ENCODE measurements at places on chromosomes 5 and 9.

DNA sequence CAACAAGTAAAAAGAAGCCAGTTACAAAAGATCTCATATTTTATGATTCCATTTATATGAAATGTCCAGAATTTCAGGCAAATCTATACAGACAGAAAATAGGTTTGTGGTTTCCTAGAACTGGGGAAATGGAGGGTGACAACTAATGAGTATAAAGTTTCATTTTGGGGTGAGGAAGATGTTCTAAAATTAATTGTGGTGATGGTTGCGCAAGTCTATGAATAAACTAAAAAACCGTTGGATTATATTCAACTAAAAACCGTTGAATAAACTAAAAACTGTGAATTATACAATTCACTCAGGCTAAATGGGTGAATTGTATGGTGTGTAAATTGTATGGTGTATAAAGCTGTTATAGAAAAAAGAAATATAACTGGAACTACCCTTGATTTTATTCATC is 47.6 kb downstream of the ADAMTS6 start:
- DNase-seq: no peak

- DNase-seq: peak; percentile 7
Measured at GRCh38 chr9:1009101-1009707, 32.7 kb downstream of the DMRT3 start.

DNA sequence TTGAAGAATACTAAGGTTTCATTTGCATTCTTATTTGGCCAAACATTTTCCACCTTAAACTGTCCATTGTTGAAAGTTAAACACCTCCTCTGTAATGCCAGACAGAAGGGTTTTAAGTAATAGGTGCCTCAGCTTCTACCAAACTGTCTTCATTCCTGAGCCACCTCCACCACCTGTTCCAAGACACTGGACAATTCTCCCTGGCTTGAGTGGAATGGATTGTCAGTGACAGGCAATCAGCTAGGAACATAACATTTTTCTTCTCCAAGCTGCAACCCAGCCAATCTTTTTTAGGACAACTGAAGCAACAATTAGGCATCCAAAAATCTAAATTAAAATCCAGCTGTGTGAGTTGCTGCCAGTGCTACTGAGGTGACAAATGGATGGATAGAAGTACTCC is 73.9 kb upstream of the ICE1 start:
- no peak for DNase-seq

- DNase-seq: no peak
Measured at GRCh38 chr5:72812488-72812887, 4.0 kb upstream of the TNPO1 start.

GRCh38 chr5:2741956-2742355 is 9.5 kb downstream of the IRX2 start:
- DNase-seq: no peak

DNA sequence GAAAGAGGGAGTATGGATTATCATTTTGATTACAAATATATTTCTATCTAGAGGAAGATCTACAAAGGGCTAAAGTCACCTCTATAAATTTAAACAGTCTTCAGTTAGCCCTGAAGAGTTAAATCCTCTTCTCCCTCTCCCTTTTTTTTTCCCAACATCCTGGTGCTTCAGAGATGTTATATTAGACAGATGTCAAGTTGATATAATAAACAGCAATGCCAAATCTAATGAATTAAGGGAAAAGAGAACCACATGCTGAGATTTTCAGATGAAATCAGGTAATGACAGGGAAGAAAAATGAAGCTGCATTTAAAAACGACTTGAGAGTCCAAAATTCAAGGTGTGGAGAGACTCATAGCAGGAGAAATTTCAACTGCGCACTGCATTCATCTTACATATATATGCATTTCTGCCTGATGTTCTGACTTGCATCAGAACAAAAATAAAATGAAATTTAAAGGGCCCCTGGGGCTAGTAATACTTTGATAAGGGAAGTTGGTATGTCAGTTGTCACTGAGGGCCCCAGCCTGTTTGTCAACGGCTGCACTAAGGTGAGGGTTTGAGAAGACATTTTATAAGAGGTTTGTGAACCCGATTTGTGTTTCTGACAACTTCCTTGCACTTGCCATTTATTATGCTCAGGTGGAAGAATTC is 338.9 kb upstream of the PANK3 start:
- DNase-seq: no peak

GRCh38 chr9:78143281-78144007 is 92.4 kb upstream of the CEP78 start:
- DNase-seq: no peak

DNA sequence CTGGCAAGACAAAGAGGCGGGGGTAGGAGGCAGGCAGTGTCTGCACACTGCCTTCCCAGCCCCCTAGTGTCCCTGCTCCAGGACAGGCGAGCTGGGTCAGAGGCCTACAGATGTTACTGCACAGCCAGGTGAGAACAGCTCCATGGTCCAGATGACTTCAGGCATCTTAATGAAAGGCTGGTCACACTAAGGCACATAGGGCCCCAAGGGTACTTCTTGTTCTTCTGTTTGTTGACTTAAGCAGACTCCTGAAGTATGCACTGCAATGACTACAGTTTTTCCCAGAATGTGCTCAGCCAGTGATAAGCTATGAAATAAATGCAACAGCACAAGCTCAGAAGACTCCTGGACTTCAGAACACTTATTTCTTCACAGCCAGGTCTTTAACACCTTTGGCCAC is 27.4 kb downstream of the ATPSCKMT start:
- no peak for DNase-seq

GRCh38 chr5:133967698-133968203 is 674 bp downstream of the C5orf15 start:
- no peak for DNase-seq

GRCh38 chr9:84404095-84404686 is 63.6 kb upstream of the SLC28A3 start:
- no peak for DNase-seq

GRCh38 chr5:141870871-141871270 is 7.3 kb downstream of the PCDH1 start:
- no peak for DNase-seq

GRCh38 chr9:73871636-73872035 is 625.5 kb upstream of the RORB start:
- no peak for DNase-seq

DNA sequence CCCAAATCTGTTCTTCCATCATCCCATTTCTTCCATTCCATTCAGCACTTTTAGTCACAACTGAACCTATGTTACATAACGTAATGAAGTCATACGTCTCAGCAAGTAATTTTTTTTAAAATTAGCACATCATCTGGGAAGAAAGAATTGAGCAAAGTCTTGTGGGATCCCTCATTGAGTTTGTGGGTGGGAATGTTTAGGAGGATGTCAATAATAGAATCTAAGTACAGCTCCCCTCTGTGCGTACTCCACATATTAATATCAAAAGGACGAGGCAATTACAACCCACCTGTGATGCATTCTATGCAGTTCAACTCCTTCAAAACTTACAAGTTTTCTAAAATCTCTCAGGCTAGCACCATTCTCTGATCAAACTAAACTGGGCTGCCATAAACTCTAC is 526.3 kb downstream of the AGTPBP1 start:
- no peak for DNase-seq

DNA sequence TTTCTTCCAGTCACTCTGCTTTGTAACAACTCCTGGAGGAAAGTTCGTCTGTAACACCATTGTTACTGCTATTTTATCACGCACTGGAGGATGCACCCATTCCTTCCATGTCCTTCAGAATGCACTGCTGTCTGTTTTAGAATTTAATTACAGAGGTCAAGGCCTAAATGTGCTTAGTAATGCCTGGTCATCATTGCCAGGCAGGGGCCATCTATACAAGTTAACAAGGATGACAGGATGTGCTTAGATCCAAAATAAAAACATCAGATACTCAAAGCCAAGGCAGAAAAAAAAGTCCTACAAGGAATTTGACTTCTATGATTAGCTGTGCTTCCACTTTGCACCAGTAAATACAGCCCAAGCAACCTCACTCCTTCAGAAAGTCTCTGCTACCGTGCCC is 371.4 kb downstream of the SEMA5A start:
- DNase-seq: no peak

DNA sequence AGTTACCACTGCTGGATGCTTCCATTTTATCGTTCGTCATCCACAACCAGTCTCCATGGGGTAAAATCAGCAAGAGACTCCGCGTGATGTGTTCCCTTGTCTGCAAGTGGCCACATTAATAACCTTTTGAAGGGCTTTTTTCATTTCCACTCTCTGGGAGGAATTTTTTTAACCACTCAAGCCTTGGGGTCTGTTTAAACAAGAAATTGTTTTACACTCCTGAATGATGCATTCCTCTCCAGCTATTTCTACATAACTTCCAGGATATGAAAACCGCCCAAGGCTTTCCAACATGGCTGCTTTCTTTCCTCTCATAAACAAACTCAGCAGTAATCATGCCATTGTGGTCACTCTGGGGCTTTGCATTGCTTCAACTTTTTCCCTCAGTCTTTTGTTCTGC is 217.2 kb upstream of the DAPK1 start:
- no peak for DNase-seq

DNA sequence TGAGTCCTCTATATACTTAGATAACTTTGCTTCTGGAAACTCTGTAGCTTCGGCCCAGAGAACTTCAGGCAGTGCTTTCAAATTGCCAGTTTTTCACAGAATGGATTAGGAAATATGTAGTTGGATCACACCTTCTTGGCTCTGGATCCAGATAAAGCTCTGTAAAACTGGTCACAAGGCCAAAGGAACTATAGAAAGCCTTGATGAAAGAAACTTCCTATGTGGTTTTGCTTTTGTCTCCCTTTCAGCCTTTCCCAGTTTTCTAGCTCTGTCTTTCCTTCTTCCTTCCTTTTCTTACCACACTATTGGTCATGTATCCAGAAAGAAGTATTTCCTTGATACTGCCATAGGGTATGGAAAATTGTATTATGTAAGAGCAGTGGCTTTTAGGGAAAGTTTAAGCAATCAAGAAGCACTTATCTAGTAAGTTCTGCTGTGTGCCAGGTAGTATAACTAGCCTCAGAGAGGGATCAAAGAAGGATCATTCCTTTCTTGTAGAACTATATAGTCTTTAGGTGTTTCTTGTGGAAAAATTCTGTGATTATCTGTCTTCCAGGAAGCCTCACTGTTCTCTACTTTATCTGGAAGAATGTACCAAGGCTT is 6.3 kb downstream of the GPR21 start:
- no peak for DNase-seq

DNA sequence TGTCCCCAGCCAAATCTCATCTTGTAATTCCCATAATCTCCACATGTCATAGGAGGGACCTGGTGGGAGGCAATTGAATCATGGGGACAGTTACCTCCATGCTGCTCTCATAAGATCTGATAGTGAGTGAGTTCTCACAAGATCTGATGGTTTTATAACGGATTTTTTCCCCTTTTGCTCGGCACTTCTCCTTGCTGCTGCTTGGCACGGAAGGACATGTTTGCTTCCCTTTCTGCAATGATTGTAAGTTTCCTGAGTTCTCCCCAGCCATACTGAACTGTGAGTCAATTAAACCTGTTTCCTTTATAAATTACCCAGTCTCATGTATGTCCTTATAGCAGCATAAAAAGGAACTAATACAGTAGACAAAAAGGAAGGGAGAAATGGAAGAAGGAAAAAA is 76.7 kb upstream of the CCNG1 start:
- no peak for DNase-seq

DNA sequence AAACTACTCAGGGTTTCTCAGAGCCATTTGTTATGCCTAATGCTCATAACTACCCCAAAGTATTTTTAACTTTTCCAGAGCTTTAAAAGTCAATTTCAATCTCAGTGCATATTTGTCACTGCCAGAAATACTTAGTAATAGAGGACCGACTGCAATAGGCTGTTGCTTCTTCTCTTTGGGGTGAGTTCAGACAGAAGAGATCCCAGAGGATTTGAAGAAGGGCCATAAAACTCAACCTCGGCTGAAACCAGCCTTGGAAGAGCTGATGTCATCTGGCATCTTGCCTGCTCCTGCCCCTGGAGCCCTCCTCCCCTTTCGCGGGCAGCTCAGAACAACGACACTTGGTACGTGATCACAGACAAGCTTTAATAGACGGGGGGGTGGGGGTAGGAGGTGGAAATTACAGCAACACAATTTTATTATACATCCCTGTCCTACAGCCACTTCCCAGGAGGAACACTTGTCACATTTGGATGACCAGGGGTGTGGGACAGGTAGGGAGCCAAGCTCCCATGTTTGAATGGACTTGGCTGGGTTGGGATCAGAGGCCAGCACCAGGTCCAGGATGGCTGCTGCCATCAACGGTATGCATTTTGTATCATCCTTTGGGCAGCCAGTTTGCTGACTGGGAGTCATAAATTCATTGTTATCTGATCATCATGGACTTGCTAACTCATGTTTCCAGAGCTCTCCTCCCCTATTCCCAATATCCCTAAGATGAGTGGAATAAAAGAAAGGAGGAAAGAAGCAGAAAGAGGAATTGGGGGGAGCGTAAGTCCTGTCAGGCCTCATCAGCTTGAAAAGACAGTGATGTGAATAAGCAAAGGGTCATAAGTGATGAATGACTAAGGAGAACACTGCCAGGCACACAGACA is 186.6 kb upstream of the PANK3 start:
- DNase-seq: peak; percentile 55

DNA sequence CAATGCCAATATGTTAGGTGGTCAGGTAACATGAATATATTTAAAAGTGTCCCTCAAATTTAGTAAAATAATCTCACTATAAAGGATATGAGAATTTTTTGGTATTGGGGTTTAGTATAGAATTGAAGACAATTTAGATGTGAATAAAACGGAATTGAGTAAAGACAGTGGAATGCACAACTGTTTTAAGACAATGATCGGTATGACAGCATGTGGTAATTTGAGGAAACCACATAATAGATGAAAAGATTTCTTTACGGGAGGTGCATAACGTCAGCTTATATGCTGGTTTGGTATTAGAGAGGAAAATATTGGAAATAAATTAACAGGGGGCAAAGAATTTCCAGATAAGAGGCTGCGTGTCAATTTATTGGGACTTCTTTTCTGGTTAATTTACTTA is 1043.2 kb downstream of the CDH18 start:
- no peak for DNase-seq

DNA sequence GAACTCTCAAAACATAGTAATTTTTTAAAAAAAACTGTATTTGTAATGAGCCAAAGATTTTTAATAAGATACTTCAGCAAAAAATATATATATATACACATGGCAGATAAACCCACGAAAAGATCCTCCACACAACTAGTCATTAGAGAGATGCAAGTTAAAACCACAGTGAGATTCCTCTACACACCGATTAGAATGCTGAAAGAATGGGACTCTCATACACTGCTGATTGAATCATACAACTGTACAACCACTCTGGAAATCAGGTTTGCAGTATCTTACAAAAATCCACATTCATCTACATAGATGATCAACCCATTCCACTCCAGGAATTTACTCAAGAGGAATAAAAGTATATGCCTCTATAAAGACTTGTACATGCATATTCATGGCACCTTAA is 43.7 kb downstream of the RASEF start:
- DNase-seq: no peak

DNA sequence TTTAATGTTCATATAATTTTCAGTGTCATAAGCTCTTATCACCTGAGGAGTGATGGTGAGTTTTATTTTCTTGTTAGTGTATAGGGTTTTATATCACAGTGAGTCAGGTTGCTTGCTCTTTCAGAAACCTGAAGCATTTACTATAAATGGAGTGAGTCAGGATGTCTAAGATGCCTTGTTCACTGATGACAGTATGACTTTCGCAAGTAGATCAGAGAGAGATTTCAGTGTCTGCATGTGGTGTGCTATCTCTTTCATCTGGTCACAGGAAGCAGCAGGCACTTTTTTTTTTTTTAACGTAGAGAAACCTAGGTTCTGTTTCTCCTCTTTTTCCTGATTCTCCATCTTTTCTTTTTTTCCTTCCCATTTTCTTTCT is 237.1 kb downstream of the DMRTA1 start:
- DNase-seq: no peak

GRCh38 chr5:175588709-175589429 is 69.0 kb upstream of the HRH2 start:
- DNase-seq: no peak

GRCh38 chr5:80141147-80141671 is 106.1 kb downstream of the THBS4 start:
- DNase-seq: no peak

All from GOT3 (cell line).